ENCODE measurements at places on chromosomes 2 and 18. TPM values are rescaled to one million over a fixed set of nuclear protein-coding genes. Genes with fewer than 3 reads are reported as not detected.

GRCh38 chr2:80670763-80671162, 366.2 kb upstream of the LRRTM1 start:
- no peak for DNase-seq

GRCh38 chr2:120369250-120369649, 23.3 kb downstream of the INHBB start:
- DNase-seq: no peak

GRCh38 chr2:189995679-189996078, 66.8 kb downstream of the MSTN start:
- DNase-seq: no peak

- DNase-seq: no peak
Measured at GRCh38 chr18:76441668-76442412, 53.2 kb downstream of the ZNF516 start.

DNA sequence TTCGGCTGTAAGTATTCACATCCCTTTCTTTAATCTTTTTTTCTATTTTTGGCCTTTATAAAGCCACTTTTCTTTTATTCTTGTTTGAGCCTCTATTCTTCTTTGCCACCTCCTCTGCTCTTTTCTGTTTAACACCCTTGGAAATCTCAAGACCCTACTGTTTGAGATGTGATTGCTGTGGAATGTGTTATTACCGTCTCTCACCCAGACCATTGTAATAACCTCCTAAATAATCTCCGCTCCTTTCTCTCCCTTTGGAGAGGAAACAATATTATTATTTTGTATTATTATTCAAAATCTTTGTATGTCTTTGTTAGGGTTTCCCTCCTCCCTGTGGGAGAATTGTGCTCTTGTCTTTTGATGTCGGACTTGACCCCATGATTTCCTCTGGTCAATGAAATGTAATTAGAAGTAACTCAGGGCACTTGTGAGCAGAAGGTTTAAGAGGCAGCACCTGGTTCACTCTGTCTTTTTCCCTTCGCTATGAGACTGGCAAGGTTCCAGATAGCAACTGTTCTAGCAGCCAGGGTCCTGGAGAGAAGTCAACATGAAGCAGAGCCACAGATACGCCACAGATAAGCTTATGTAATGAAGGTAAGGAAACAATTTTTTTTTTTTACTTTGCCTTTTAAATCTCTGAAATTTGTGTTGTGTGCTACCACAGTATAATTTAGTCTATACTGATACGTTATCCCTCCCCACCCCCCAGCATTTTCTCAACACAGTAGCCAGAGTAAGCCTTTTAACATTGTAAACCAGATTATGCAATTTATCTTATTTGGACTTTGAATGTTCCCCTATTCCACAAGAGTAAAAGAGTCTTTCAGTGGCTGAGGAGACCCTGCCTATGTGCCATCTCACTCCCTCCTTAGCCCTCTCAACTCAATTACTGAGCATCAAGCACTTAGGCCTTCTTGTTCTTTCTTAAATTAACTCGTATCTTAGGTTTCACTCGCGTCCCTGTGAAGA, 601.2 kb upstream of the ZNF804A start:
- no peak for DNase-seq

- no peak for DNase-seq
Measured at GRCh38 chr2:96512341-96512740, 7.2 kb upstream of the NEURL3 start.

DNA sequence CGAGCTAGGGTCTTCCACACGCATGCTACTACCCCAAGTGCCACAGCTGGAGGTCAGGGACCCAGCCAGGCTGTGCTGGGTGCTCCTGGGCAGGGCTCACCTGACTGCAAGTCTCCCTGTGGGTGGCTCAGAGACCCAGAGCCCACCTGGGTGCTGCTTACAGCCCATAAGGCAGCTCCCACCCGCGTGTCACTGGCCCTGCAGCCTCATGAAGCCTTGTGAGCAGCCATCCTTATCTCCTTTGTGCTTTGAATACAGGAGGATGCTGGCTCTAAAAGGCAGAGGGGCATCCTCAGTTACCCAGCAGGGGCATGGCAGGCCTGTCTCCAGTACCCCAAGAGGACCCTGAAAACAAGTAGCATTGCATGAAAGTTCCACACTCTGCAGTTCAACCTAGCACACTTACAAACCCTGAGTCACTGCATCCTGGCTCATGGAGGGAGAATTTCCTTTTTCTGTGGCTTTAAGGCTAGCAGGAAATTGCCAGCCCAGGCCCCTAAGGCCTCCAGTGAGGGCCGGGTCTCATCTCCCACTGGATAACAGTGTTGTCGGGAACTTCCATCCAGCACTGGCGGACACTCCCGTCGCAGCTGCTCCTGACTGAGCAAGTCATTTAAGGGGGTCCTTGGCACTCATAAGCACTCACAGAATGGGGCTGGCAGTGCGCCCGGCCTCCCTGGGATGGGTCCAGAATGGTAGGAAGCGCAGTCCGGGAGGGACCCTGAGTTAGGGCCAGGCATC, 137.1 kb downstream of the RPIA start:
- DNase-seq: no peak

DNA sequence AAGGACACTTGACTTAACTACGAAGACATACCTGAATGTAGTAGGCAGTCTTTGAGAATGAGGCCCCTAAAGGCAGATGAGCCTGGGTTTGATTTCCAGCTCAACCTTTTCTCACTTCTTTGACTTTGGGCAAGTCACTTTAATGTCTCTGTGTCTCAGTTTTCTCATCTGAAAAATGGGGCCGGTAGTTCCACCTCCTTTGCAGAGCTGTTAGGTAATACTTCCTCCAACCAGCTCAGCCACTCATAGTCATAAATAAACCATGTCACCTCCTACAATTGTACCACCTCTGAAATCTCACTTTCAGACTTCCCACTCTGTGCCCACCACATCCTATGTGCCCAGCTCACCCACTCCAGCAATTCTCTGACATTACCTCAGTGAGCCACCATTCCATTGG, 10.4 kb downstream of the ARHGAP25 start:
- DNase-seq: no peak

- DNase-seq: no peak
Measured at GRCh38 chr2:126399001-126399400, 257.0 kb upstream of the GYPC start.

- DNase-seq: no peak
Measured at GRCh38 chr2:186716899-186717298, 23.0 kb downstream of the FAM171B start.

DNA sequence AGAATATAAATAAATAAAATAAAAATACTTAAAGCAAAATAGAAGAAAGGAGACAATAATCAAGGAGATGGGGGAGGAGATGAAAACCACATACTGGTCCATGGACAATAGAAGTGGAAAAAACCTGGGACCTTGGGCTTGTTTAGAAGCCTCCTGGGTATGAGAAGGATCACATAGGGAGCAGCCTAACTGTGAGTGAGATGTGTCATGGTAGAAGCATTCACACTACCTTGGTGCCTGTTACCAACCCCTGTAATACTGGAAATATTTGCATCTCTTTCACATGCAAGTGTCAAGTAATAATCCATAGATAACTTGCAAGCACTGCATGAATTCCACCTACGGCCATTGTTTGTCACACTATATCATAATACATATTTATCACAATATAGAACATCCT, 23.2 kb upstream of the RNF103 start:
- DNase-seq: no peak

DNA sequence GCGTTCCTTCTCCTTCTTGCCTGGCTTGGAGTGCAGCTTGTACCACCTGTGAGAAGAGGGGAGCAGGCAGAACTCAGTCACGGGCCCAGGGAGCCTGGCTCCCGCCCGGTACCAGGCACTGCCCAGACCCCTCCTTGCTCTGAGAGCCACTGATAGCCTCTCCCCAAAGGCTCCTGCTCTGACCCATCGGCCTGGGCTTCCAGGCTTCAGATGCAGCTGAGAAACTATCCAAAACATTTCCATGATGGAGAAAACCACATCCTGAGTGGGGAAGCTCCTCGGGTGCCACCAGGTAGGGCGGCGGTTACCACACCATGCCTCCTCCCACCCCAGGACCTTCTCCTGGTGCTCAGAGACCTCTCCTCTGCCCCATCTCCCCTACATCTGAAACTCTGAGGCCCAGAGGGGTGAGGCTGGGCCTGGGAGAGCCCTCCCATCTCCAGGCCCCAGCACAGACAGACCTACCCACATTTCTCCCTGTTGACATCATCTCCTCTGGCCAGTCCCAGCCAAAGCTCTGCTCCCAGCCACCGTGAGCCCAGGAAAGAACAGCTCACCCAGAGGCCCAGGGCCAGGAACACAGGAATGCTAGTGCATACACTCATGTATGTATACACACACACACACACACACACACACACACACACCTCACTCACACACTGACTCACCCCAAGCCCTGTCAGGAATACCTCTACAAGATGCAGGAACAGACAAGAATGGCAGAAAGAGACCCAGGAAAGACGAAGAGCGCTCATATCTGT, 17.9 kb upstream of the SFXN5 start:
- peak; percentile 87 for DNase-seq

The CD226 gene
- 0.39 TPM for total RNA-seq

The MAIP1 gene
- total RNA-seq: 31.8 TPM

The FEV gene
- total RNA-seq: not detected

The CNGA3 gene
- not detected for total RNA-seq

The SP110 gene
- total RNA-seq: 13.9 TPM

The CRYGD gene
- not detected for total RNA-seq

The DNAJC5G gene
- total RNA-seq: not detected

The KCNE4 gene
- total RNA-seq: 3.1 TPM

The RAX gene
- total RNA-seq: not detected

The COL3A1 gene
- 1,297 TPM for total RNA-seq
